ENCODE measurements at places on chromosomes 11 and 22.

DNA sequence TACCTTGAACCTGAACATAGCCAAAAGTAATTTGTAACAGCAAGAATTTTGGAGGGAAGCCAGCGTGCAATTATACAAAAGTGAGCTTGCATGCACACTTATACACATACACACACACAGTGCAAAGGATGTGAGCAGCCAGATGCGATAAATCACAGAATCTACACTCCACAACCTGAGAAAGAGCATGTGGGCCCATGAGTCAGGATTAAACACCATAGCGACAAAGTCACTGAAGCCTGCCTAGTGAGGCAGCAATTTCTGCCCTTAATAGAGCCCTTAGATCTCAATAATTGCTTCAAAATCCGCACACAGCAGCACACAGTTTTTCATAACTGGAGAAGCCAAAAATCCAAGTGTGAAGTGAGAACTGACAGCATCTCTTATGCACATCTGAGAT is 42.6 kb upstream of the TEAD1 start:
- DNase-seq = no peak

GRCh38 chr11:83259559-83259958 is 26.6 kb downstream of the CCDC90B start:
- no peak for DNase-seq

DNA sequence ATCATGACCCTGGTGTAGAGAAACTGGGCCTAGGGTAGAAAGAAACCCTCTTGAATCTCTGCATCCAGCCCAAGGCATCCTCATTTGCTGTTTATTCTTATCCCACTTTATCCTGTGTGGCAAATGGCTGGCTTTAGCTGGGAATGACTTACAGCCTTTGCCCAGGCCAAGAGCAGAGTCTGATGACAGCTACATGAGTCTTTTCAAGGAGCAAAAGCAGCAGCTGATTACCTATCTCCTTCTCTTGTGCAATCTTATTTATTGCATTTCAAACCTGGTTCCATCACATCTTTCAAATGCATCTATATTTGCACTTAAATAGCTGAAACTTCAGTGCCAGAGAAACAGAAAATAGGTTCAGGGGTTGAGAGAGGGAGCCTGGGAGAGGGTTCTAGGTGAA is 26.1 kb downstream of the SYT13 start:
- DNase-seq = no peak

DNA sequence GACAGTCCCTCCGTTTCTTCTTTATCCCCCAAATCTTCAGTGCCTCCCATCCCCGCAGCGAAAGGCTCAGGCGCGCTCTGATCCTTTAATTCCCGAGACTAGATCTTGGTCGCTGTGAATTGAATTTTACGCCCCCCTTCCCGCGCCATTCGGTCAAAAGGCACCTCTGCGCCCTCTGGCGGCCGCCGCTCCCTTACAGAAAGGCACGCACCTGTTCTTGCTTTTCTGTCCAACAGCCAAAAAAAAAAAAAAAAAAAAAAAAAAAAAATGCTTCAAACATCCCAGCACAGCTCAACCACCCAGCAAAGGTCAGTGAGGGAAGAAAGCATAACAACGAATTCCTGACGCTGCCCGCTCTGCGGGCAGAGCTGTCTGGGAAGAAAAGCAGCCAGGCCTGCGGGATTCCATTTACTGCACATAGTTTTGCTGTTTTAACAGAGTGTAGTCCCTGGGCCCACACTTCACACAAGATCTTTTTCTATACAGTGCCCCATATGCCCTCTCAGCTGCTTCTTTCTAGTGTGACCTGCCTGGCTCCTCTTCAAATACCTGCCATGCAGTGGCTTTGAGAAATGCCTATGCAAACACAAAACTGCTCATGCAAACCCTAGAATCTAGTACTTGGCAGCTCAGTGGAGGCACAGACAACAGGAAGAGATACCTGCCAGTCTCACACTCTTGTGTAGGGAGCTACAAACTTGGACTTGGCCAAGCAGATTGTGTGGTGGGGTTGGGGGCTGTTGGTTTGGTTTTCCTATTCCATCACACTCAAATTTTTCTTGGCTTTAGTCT is 1.3 kb upstream of the ESAM start:
- DNase-seq = peak; percentile 87

DNA sequence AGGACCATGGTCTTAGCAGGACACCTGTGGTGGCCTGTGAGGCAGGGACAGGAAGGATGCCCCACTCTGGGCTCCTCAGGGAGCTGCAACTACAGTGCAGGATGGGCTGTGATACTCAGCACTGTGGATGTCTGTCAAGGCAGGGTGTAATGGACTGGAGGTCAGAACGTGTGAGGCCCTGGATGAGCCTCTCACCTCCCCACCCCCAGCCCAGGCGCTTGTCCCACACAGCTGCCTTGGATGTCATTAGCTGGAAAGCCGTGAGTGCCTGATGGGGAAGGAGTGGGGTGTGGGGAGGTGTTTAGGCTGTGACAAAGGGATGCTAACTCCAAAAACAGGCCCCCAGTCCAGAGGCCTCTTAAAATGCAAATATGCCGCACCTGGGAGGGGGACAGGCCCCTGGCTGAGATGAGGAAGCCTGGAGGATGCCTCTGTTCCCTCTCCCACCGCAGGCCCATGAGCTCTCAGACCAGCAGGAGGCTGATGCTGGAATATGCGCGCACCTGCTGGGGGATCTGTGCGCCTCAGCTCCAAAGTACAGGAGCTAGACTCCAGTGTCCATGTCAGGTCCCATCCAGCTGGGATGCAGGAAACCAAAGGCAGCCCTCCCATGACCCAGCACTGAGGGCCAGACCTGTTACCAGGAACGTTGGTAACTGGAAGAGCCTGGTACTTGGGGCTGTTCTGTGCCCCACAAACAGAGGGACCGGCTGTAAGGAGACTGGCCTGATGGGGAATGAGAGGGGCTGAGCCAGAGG is 25.1 kb downstream of the RSPH14 start:
- DNase-seq = no peak

DNA sequence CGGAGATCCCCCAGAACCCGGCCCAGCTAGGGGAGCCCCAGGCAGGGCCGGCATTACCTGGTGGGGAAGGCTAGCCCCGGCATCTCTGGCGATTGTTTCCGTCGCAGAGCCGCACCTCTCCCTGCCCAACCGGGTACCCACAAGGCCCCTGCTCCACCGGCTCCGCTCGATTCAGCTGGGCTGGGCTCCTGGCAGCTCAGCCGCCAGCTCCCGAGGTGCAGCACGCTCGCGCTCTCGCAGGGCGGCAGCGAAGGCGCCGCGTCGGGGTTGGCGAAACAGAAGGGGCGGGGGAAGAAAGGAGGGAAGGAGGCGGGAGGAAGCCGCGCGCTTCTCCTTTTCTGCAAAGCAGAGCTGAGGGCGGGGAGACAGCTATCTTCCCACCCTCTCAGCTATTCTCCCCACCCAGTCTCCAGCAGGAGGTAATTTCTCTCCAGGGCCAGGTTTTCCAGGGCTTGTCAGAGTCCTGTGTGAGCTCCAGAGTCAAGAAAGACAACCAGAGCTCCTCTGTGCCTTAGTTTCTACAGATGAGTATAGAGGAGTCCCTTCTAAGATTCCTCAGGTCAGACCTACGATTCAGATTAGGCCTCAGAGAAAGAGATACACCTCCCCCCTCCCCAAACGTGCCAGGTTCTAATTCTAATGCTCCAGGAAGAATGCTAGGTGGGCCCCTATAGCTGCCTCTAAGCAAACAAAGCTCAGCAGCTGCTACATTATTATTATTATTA is 62.0 kb downstream of the PAK1 start:
- peak; percentile 66 for DNase-seq
